A172 (cell line): ENCODE measurements at places on chromosomes 4 and X. TPM values are rescaled to one million over a fixed set of nuclear protein-coding genes. Genes with fewer than 3 reads are reported as not detected.

The CFI gene
- total RNA-seq, result 1.1 TPM in 1 of 2 replicates, not detected in the other

The DCLK2 gene
- 59.4 and 81.8 TPM in 2 replicates for total RNA-seq

The SLC25A6 gene
- 121 and 163 TPM in 2 replicates for total RNA-seq

The FATE1 gene
- not detected in 2 replicates for total RNA-seq

The MAGEA4 gene
- not detected in 2 replicates for total RNA-seq

The TMEM144 gene
- 5.4 and 7.4 TPM in 2 replicates for total RNA-seq

The PPEF1 gene
- total RNA-seq, result 0.05 TPM in 1 of 2 replicates, not detected in the other

The CENPVL1 gene
- total RNA-seq, result not detected in 2 replicates

The CCNB3 gene
- 0.19 TPM in 1 of 2 replicates, not detected in the other for total RNA-seq

The MAGEA10 gene
- total RNA-seq, result 0.57 and 0.86 TPM in 2 replicates

The SSX4 gene
- not detected in 2 replicates for total RNA-seq

The NKX6-1 gene
- total RNA-seq, result 0.34 and 0.55 TPM in 2 replicates

The SORCS2 gene
- 0.78 and 1.1 TPM in 2 replicates for total RNA-seq

The ZDHHC15 gene
- not detected in 2 replicates for total RNA-seq

The RPS6KA6 gene
- not detected in 2 replicates for total RNA-seq

The GPR82 gene
- not detected in 2 replicates for total RNA-seq

The MGARP gene
- total RNA-seq, result 0.89 and 1.2 TPM in 2 replicates

The KIT gene
- 5.1 and 10.4 TPM in 2 replicates for total RNA-seq

The ABCG2 gene
- 0.96 and 2.1 TPM in 2 replicates for total RNA-seq

The ENPEP gene
- total RNA-seq, result not detected in 2 replicates

The CYBB gene
- total RNA-seq, result 0.19 TPM in 1 of 2 replicates, not detected in the other

The TMPRSS11B gene
- total RNA-seq, result not detected in 2 replicates

The PLP1 gene
- not detected in 2 replicates for total RNA-seq

The SMIM10 gene
- total RNA-seq, result 0.40 and 0.60 TPM in 2 replicates

The NUDT6 gene
- 7.2 and 11.3 TPM in 2 replicates for total RNA-seq

The RAB39B gene
- 4.0 and 5.5 TPM in 2 replicates for total RNA-seq

The SLITRK4 gene
- total RNA-seq, result not detected in 2 replicates

The CPZ gene
- total RNA-seq, result 3.1 TPM in 2 replicates
